SK-N-MC (cell line): ENCODE measurements at places on chromosomes 6 and 20.

DNA sequence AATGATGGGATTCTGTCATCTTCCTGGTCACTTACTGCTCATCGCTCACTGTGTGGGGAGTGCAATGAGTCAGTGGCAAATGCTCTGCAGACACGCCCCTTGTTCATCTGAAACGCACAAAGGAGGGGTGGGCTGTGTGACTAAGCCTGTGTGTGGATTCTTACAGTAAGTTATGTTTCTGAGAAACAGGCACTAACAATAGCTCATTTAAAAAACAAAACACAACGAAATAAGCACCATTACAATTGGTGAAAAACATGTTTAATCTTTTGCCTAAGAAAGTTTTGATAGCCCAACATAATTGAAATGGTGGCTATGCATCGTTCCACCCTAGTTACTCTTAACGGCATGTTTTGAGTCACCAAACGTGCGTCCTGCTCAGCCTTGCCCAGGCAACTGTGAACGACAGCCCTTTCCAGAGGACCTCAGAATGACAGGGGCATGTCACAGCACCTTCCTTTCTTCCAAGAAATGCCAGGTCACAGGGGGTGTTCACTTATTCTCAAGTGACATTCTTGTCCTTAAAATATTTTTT is 118.4 kb upstream of the SGK1 start:
- DNase-seq: no peak

DNA sequence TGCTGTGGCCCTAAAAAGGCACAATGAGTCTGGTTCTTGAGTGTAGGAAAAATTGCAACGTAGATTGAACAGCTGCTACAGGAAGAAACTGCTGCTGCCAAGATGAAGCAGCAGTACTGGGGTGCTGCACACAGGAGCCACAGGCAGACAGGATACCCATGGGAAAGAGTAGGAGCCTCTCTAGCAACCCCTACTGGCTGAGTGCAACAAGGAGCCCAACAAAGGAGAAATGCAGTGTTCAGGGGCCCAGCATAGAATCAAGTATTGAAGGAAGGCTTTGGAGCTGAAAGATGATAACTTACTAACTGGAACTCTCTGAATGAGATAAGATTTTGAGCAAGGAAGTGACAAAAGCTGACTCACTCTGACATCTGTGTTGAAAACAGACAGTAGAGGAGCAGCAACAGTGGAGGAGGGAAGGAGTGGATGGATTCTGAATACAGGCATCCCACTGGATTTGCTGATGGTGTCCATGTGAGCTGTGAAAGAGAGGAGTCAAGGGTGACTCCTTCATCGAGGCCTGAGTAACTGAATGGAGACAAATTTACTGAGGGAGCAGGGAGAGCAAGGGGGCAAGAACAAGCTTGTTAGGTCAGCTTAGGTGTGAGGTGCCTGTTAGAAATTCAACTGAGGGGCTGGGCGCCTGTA is 534.7 kb upstream of the JARID2 start:
- no peak for DNase-seq

DNA sequence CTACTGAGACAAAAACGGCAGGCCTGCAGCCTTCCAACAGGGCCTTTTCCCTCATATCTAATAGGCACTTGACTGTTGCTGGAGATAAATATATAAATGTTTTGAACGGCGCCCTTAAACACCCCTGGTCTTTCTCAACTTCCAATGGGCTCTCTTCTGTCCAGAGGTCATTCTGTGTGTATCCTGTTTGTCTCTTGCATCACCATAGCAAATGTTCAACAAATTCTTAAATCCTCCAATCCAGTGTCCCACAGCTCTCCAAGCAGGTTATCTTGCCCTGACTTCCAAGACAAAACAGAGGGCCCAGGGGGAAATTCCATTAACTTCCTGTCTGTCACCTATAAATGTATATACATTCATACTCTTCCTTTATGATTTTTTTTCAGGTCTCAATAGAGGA is 62.0 kb downstream of the OR2J2 start:
- no peak for DNase-seq

DNA sequence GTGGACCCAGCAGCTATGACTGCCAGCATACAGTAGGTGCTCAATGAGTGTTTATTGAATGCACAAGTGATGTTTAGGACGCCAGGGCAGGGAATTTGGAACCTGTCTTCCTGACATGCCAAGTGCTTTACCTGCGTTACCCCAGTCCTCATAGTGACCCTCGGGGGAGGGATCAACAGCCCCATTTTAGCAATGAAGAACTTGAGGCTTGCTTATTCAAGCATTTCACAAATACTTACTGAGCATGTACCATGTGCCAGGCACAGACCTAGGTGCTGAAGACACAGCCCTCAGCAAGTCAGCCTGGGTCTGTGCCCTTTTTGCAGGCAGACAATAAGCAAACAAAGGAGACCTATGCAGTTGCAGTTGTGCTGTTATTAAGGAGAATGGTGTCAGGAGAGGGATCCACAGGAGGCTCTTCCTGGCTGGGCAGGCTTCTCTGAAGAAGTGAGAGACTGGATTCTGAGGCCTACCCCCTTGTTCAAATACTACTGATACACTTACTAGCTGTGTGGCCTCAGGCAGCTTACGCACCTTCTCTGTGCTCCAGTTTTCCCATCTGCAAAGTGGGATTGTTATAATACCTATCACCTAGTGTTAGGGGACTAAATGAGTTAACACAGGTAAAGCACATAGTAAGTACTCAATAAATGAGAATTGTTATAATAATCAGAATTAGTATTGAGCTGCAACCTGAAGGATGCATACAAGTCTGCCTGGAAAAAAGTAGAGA is 39.8 kb downstream of the TTLL9 start:
- no peak for DNase-seq

- no peak for DNase-seq
These were observed 1.2 kb upstream of the KCNB1 start for GRCh38 chr20:49483696-49484123.

DNA sequence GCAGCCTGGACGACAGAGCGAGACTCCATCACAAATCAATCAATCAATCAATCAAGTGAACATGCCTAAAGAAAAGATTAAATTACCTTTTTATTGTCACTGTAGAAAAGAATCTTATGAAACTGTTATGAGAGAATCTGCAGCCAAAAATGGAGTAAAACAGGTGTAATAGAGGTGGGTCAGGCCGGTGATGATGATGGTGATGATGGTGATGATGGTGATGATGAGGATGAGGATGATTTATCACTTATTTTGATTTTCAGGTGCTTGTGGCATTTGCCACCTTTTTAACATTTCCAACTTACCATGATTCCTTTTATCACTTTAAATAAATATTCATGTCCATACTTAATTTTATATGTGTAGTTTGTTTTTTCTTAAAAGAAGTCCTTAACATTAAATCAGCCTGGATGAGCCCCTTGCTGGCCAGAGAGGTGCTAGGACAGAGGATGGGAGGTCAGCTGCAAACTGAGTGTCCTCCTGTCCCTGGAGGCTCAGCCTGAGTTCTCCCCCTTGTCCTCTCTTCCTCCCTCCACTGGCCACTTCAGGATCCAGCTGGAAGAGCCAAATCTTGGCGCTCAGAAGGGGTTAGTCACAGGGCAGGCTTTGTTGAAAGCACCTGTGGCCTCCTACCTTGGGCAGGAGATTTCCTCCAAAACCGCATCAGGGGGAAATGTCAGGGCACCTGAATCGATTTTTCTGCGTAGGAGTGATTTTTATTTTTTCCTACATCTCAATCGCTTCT is 32.6 kb downstream of the SLC2A10 start:
- DNase-seq: no peak

- no peak for DNase-seq
These were observed 41.7 kb upstream of the NAA20 start for GRCh38 chr20:19975436-19975799.

DNA sequence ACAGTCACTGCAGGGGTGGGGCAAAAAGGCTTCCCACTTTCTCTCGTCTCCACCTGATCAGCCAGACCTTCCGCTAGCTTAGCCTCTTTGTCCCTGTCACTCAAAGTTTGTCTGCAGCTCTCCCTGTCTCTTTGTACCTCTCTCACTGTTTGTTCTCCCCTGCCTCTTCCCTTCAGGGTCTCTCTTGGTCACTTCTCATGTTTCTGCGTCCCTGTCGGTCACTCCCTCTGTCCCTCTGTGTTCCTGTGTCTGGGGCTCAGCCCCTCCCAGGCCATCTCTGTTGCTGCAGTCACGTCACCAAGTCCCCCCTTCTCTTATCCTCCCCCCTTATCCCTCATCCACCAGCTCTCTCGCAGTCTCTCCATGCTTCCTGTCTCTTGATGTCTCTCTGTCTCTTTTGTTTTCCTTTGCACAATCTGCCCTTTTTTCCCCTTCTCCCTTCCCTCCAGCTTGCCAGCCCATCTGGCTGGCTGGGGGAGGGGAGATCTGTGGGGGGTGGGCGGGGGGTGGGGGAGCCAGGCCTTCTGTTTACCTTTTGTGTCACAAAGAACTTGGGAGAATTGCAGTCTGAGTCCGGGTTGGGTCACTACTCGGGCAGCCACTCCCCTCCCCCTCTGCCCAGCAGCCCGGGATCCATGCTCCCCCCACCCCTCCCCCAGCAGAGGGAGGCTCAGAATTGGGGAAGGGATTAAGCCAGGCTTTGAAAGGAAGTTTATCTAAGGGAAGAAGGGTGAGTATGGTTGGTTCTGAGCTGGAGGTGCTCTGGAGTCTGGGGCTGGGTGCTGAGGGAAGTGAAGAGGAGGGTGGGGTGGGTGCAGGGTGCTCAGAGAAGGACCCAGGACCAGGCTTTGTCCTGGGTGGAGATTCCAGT is 32.3 kb downstream of the FOXP4 start:
- no peak for DNase-seq

DNA sequence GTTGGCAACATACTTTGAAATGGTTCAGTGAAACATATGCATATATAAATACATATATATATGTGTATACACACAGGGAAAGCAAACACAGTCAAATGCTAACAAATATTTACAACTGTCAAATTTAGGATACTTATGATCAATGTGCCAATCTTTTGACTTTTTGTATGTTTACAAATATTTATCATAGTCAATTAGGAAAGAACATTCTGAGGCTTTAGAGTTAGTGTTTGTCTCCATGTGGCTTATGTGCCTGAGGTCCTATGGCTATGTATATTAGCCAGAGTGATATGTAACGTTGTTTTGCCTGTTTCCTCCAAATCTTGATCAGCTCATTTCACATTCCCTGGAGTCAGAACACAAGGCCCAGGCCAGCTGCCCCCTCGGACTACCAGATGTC is 126.5 kb upstream of the MAN1A1 start:
- DNase-seq: no peak

GRCh38 chr20:53829724-53830521 is 236.3 kb upstream of the ZNF217 start:
- DNase-seq: peak; percentile 99

GRCh38 chr6:112717856-112718255 is 370.7 kb downstream of the RFPL4B start:
- DNase-seq: no peak

GRCh38 chr6:70520575-70520974 is 46.2 kb upstream of the SDHAF4 start:
- no peak for DNase-seq

DNA sequence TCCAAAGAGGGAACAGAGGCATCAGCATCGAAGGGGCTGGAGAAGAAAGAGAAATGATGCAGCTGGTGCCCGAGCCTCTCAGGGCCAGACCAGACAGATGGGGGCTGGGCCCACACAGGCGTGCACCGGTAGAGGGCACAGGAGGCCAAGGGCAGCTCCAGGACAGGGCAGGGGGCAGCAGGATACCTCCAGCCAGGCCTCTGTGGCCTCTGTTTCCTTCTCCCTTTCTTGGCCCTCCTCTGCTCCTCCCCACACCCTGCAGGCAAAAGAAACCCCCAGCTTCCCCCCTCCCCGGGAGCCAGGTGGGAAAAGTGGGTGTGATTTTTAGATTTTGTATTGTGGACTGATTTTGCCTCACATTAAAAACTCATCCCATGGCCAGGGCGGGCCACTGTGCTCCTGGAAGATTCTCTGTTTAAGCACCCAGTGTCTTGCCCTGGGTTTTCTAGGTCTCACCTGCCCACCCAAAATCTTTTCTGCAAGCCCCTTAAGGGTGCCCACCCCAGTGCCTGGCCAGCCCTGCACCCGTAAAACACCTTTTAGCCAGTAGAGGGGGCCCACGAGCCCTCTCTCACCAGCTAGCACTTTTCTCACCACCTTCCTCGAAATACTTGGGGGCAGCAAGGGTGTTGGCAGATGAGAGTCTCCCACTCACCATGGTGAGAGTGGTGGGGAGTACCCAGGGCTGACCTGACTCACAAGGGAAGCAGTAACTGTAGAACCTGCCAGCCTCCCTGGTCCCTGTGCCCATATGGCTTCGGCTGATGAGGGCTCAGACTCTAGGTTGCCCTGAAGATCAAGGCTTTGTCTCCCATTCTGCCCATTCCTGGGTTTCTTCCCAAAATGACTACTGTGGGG is 35.7 kb upstream of the ID1 start:
- DNase-seq: no peak

GRCh38 chr20:35145141-35145564 is 2.0 kb downstream of the EDEM2 start:
- no peak for DNase-seq

- no peak for DNase-seq
These were observed 142.5 kb upstream of the PREP start for GRCh38 chr6:105545228-105545920.

GRCh38 chr6:20096536-20096935 is 115.7 kb downstream of the MBOAT1 start:
- DNase-seq: no peak

- DNase-seq: no peak
These were observed 89.0 kb upstream of the MLN start for GRCh38 chr6:33892581-33893346.

GRCh38 chr6:16200321-16200883 is 38.0 kb upstream of the GMPR start:
- no peak for DNase-seq

GRCh38 chr6:35522151-35522550 is 9.5 kb upstream of the TULP1 start:
- DNase-seq: no peak

GRCh38 chr6:141552463-141552862 is 580.3 kb upstream of the GJE1 start:
- no peak for DNase-seq

GRCh38 chr6:30061858-30062458 is 893 bp downstream of the POLR1H start:
- DNase-seq: no peak

DNA sequence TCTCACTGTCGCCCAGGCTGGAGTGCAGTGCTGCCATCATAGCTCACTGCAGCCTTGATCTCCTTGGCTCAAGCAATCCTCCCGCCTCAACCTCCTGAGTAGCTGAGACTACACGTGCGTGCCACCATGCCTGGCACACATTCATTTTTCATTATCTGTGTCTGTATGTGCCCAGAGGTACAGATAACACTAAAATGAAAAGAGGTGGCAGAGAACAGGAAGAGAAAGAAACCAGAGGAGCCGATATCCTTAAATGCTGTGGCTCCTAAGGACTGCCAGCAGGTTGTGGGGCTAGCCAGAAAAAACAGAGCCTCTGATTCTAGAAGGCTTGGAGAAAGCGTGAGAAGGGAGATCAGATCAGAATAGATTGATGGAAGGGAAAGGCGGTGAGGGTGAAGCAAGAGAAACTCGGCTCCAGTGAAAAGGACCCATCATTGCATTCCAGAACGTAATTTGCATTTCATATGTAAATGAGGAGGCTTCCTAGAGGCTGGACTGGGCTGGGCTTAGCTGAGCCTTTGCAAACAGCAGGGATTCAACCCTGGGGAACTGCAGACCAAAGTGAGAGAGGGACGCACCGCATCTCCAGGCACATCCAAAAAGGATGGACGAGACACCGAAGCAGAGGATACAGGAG is 64.2 kb downstream of the GCNT2 start:
- no peak for DNase-seq

GRCh38 chr6:2037237-2037926 is 208.0 kb downstream of the GMDS start:
- DNase-seq: no peak

- DNase-seq: no peak
These were observed 7.0 kb downstream of the PPIL1 start for GRCh38 chr6:36867471-36868224.
